Stimulated activated CD4-positive, alpha-beta T cell treated with anti-CD3 and anti-CD28 coated beads, Interleukin-2, amount 100 ng/mL, for 4 hours (primary cell): ENCODE measurements at places on chromosomes 5 and 9.
A peak's percentile ranks its signal among the peaks of the same experiment; 100 is the strongest.

- no peak for DNase-seq
Measured at GRCh38 chr5:27241564-27242257, 203.3 kb upstream of the CDH9 start.

- no peak for DNase-seq
Measured at GRCh38 chr5:139763930-139764791, 31.4 kb upstream of the PSD2 start.

- DNase-seq = no peak
Measured at GRCh38 chr5:95919658-95920057, 42.0 kb downstream of the ELL2 start.

DNA sequence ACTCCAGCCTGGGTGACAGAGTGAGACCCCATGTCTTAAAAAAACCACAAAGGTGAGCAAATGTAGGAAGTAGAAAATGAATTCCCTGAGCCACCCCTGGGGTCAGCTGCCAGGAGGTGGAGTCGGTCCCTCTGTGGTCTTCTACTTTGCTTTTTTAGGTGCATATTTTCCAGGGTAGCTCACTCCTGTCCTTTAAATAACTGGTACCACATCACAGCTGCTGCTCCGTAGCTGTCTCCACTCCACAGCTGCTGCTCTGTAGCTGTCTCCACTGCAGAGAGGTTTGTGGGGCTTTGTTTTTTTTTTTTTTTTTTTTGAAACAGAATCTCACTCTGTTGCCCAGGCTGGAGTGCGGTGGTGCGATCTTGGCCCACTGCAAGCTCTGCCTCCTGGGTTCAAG lies 8.9 kb downstream of the WDR5 start:
- DNase-seq = no peak

DNA sequence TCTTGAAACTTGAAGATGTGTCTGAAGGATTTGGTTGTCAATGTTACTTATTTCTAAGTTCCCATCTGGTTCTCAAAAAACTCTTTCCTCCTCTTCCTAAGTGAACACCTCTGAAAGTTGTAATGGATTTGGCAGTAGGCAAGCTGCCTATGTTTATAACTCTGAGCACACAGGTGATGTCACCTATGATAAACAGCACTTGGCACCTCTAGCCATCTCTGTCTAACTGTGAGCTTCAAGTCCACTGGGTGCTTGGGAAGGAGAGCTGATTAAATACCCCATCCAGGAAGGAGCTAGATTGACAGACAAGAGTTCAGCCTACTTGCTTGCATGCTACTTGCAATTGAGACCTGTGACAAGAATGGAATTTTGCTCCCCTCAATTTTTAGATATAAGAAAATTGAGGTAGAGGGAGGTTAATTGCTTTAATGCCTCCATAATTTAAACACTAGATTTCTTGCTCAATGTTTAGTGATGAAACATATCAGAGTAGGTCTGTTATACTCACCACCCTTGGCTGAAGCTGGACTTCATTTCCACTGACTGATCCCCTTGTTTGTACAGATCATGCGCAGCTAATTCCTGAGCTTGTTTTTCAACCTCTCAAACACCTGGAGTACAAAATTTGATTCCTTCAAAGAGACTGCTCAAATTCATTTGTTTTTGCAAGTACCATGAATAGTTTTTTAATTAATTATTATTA lies 49.9 kb downstream of the PDE4D start:
- DNase-seq = no peak

- no peak for DNase-seq
Measured at GRCh38 chr9:93083592-93084470, 12.2 kb upstream of the CARD19 start.

DNA sequence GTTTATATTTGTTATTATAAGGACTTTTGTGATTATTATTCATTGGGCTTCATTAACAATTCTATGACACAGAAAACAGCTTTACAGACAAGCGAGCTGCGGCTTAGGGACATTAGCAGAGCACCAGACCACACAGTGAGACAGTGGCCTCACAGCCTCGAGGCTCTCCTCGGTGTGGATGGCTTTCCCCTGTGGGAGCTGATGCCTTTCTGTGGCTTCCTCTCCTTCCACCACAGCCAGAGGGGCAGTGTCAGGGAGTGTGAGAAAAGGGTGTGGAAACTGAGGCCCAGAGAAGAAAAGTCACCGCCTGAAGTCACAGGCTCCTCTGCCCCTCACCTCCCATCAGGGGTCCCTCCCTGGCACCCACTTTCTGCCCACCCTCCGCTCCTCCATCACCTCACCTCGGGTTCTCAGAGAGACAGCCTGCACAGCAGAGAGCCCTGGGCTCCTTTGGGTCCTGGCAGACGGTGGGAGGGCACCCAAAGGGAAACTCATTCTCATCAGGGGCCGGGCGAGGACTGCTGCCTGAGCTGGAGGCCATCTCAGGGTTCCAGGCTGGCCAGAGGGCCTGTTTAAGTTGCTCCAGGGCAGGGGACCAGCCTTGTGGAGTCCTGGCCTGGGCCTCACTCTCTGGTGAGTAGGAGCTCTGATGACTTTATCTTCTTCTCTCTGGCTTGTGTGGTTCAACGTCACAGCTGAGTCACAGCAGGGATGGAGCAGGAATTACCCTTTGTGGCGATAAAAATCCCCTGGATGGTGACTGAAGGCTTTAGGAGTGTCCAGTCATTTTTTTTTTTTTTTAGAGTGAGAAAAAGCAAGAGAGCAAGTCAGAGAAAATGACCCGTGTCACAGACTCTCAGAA lies 830 bp downstream of the TRAF1 start:
- peak; percentile 79 for DNase-seq

DNA sequence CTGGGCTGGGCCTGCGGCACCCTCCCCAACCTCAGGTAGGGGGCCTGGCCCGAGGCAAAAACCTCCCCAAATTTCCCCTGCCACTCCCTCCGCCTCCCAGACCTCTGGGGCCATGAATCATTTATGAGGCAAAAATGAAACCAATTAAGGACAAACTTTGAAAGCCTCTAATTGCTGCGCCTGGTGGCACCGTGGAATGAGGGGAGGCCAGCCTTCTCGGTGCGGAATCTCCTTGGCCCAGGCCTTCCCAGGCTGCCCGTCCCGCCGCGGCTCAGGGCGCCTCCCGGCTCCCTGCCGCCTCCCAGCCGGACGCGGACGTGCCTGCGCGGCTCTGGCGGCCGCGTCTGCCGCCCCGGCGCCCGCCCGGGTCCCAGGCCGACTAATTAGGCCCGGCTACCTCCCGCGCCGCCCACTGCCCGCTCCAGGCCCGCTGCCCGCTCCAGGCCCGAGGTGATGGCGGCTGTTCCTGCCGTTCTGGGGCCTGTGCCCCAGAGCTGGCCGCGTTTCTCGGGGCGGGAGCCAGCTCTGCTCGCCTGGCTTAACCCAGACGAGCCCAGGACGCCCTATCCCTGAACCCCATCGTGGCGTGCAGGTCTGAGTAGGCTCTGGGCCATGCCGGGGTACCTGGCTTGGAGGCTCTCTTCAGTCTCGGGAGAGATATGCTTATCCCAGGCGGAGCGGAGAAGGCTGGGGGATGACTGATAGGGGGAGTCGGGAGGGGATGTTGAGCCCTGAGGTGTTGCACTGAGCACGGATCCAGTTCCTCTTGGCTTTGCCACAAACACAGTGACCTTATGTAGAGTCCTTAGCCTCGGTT lies 20.1 kb downstream of the CXXC5 start:
- no peak for DNase-seq

DNA sequence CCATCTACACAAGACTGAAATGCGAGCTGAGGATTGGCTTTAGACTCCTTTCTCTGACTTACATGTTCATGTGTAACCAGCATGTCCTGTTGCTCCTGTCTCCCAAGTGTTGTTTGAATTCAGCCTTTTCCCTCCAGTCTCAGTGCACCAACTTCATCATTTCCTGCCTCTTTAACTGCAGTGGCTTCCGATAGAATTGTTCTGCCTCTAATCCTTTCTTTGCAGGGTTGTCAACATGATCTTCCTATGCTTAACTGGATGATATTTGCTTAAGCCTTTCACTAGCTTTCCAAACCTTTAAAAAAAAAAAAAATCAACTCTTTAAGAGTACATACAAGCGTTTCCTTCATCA lies 6.7 kb upstream of the FYB1 start:
- DNase-seq = no peak

GRCh38 chr9:81513059-81513458 lies 176.3 kb downstream of the TLE1 start:
- no peak for DNase-seq
